Activated B cell treated with CpG ODN at 0.5 μM for 24 hours (primary cell): ENCODE measurements at places on chromosomes 5 and 9. TPM values are rescaled to one million over a fixed set of nuclear protein-coding genes. Genes with fewer than 3 reads are reported as not detected.

GRCh38 chr9:114072184-114073140 is 5.6 kb downstream of the AMBP start:
- DNase-seq: no peak
- no peaks in the 10 kb centered on the region for H3K36me3 ChIP-seq

GRCh38 chr5:24623031-24623430 is 21.7 kb downstream of the CDH10 start:
- no peak overlapping the region for H3K27ac ChIP-seq
- no peak for DNase-seq
- no peaks in the 10 kb centered on the region for H3K36me3 ChIP-seq
- H3K4me1 ChIP-seq: no peaks in the 10 kb centered on the region
- no peaks in the 10 kb centered on the region for H3K27me3 ChIP-seq
- no peak overlapping the region for H3K4me3 ChIP-seq

DNA sequence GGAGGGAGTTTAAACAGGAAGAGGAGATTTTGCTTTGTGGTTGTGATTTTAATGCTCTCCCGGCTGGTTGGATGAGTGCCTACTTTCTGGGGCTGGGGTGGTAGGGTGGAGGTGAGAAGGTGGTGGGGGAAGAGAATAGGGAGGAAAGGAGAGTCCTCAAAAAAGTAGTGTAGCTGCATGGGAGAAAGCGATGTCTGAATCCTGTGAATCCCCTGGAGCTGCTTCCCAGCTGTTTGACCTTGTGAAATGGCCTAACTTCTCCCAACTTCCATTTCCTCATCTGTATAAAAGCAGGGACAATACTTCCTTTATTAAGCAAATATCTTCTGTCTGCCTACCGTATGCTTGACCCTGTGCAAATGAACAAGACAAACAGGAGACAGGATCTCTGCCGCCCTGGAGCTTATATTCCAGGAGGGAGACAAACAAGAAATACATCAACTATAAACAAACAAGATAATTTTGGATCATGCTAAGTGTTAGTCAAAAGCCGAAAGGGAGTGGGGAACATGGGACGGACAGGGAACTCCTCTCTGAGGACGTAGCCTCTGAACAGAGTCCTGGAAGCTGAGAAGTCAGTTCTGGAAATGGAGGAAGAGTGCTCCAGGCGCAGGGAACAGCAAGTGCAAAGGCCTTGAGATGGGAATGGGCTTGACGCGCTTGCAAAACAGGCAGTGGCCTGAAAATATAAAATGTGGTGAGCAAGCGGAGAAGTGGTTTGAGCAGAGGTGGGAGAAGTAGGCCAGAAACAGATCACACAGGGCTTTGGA is 103.5 kb downstream of the SPRY4 start:
- no peak overlapping the region for H3K4me3 ChIP-seq
- DNase-seq: no peak
- H3K36me3 ChIP-seq: no peaks in the 10 kb centered on the region

GRCh38 chr9:111162026-111162425 is 123.8 kb upstream of the LPAR1 start:
- H3K36me3 ChIP-seq: no peaks in the 10 kb centered on the region
- H3K4me1 ChIP-seq: no peaks in the 10 kb centered on the region
- no peak overlapping the region for H3K27ac ChIP-seq
- H3K27me3 ChIP-seq: peaks cover 4% of the 10 kb centered on the region
- no peak overlapping the region for H3K4me3 ChIP-seq

GRCh38 chr5:2832394-2832793 is 80.9 kb upstream of the IRX2 start:
- H3K4me3 ChIP-seq: no peak overlapping the region
- H3K4me1 ChIP-seq: no peaks in the 10 kb centered on the region
- DNase-seq: no peak
- H3K27me3 ChIP-seq: no peaks in the 10 kb centered on the region
- no peak overlapping the region for H3K27ac ChIP-seq
- no peaks in the 10 kb centered on the region for H3K36me3 ChIP-seq

MLANA gene
- not detected in 2 replicates for total RNA-seq

SKIC3 gene
- 67.4 and 78.7 TPM in 2 replicates for total RNA-seq
